ENCODE measurements at places on chromosomes 2 and 18. TPM values are rescaled to one million over a fixed set of nuclear protein-coding genes. Genes with fewer than 3 reads are reported as not detected.

LCT gene
- 0.31 TPM for total RNA-seq

TMEM247 gene
- not detected for total RNA-seq

HOXD12 gene
- not detected for total RNA-seq

CHST9 gene
- not detected for total RNA-seq

THUMPD2 gene
- total RNA-seq: 19.2 TPM

VAMP8 gene
- 90.9 TPM for total RNA-seq

ANKRD30B gene
- not detected for total RNA-seq

RFX8 gene
- 0.49 TPM for total RNA-seq

HOXD1 gene
- not detected for total RNA-seq

DNA sequence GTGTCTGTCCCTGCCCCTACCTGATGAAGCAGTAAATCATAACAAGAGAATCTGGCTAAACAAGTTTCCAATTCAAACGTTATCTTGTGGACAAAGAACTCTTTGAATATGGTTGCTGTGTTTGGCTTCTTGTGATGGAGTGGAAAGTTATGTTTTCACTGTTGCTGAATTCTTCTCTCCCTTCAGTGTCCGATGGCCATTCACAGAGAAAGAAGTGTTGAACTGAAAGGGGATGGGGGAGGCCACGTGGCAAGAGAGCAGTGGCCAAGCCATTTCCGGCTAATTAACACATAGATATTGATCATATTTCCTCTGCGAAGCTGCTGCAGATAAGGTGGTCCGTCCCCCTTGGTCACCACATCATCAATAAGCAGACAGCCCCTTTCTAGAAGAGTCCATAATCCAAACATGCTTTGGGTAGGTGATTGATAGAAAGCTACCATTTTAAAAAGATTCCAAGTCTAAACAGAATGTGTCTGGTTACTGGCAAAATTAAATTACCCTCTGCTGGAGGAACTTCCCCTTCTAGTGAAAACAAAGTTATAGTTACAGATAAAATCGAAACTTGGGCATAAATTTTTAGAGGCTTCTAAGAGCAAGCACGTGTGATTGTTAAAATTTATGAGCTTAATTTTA, 36.9 kb upstream of the FZD7 start:
- no peaks in the 10 kb centered on the region for H3K4me1 ChIP-seq
- no peak for DNase-seq
- no peak overlapping the region for H3K27ac ChIP-seq
- H3K27me3 ChIP-seq: peaks cover 3% of the 10 kb centered on the region
- no peaks in the 10 kb centered on the region for H3K36me3 ChIP-seq
- no peak overlapping the region for H3K4me3 ChIP-seq

- DNase-seq: no peak
- no peak overlapping the region for H3K4me3 ChIP-seq
- H3K4me1 ChIP-seq: no peaks in the 10 kb centered on the region
- no peaks in the 10 kb centered on the region for H3K27me3 ChIP-seq
- H3K27ac ChIP-seq: no peak overlapping the region
Measured at GRCh38 chr18:44536046-44536445, 144.6 kb upstream of the SETBP1 start.

DNA sequence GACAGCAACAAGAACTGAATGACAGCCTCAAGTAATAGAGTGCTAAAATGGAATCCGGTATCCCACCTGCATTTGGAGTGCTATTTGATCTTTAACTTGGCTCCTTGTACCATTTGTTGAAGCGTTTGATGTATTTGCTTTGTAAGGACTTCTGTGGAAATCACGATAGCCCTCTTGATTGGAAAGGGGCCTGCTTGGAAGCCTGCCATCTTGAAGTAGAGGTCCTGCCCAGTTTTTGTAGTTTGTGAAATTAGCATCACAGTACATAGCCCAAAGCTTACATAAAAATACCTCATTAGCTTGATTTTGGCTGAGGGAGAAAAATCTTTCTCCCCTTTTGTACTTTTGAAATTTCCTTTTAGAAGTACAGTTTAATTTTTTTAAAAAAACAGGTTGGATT, 2.7 kb downstream of the CDCA7 start:
- H3K27ac ChIP-seq: no peak overlapping the region
- H3K36me3 ChIP-seq: peaks cover 42% of the 10 kb centered on the region
- H3K4me1 ChIP-seq: peaks cover 47% of the 10 kb centered on the region
- DNase-seq: no peak
- H3K4me3 ChIP-seq: peak overlapping the region; percentile 43
- H3K27me3 ChIP-seq: no peaks in the 10 kb centered on the region

DNA sequence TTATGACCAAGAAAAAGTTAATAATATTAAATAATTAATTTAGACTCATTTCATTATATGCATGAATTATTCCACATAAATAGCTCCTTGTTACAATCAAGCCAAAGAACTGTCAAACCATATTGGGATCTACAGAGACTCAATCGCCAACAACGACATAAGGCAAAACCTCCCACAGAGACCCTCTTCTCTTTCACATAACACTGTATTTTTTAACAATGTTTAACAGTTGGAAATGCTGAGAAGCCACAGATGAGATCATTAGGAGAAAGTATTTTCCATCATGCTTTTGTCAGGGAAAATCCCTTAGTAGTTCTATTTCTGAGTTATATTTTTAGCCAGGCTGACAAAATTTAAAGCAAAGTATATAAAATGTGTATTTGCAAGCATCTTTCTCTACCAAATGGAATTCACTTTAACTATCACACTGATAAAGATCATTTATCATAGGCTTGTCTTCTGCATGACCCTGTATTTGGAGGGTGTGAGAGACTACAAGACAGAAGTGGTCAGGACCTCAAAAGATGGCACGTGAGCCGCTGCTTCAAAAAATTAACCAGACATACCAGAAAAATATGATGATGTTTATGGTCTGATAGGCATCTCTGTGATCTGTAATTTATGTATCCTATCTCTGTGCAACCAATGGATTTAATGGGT, 383.8 kb downstream of the NRXN1 start:
- no peak for DNase-seq
- no peaks in the 10 kb centered on the region for H3K36me3 ChIP-seq
- no peaks in the 10 kb centered on the region for H3K27me3 ChIP-seq
- no peak overlapping the region for H3K4me3 ChIP-seq
- H3K4me1 ChIP-seq: no peaks in the 10 kb centered on the region
- H3K27ac ChIP-seq: no peak overlapping the region

- no peaks in the 10 kb centered on the region for H3K4me1 ChIP-seq
- no peak overlapping the region for H3K4me3 ChIP-seq
- H3K27me3 ChIP-seq: peaks cover 6% of the 10 kb centered on the region
- no peaks in the 10 kb centered on the region for H3K36me3 ChIP-seq
- no peak overlapping the region for H3K27ac ChIP-seq
Measured at GRCh38 chr18:2108591-2108990, 462.7 kb downstream of the METTL4 start.

- no peak overlapping the region for H3K27ac ChIP-seq
- no peak for DNase-seq
- peaks cover 1% of the 10 kb centered on the region for H3K27me3 ChIP-seq
- H3K36me3 ChIP-seq: no peaks in the 10 kb centered on the region
- H3K4me1 ChIP-seq: no peaks in the 10 kb centered on the region
- H3K4me3 ChIP-seq: no peak overlapping the region
Measured at GRCh38 chr2:224594840-224595239, 9.7 kb upstream of the CUL3 start.

GRCh38 chr2:27431395-27431794, 3.0 kb downstream of the NRBP1 start:
- H3K36me3 ChIP-seq: peaks cover 40% of the 10 kb centered on the region
- peak; percentile 77 for DNase-seq
- H3K27ac ChIP-seq: peak overlapping the region; percentile 93
- no peaks in the 10 kb centered on the region for H3K27me3 ChIP-seq

DNA sequence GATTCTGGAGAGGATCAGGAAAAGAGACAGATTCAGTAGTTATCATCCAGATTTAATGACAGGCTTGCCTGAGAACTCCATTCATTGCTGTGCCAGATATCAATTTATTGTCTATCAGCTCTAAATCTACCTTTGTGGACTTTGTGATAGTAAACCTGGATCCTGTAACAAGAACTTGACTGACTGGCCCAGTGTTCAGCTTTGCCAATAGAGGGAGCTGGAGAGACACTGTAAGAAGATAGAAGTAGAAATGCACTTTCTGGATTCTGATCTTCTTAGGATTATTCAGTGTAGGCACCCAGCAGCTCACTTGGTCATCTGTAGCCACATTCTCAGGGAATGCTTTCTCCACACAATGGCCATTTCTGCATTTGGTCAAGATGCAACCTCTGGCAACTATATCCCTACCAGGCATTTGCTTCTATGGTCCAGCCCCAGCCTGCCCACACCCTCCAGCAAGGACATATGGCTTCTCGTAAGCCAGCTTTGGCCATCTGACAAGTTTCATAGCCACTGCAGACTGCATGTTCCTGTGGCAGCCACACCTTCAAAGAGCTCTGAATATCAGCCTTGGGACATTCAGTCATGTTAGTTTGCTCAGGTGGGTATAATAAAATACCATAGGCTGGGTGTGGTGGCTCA, 6.1 kb upstream of the SERPINB8 start:
- peaks cover 11% of the 10 kb centered on the region for H3K36me3 ChIP-seq
- peak; percentile 81 for DNase-seq
- H3K27me3 ChIP-seq: no peaks in the 10 kb centered on the region
- no peak overlapping the region for H3K27ac ChIP-seq
- H3K4me1 ChIP-seq: peaks cover 16% of the 10 kb centered on the region
